ENCODE measurements at places on chromosomes 2 and 18.

DNA sequence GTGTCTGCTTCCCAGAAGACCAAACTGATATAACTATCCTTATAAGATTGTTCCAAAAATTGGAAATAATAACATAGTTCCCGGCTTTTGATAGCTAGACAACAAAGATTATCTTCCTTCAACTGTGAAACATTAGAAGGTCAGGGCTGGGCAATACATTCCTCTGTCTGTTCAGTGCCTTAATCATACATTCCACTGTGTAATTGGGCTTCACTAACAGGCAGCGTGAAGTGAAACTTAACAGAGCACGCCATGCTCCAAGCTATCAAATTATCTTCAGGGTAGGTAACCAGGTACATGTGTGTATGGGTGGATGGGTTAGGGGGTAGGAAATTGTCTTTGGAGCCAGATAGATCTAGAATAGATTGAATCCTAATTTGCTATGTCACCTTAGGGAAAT, 23.5 kb upstream of the ARL5A start:
- no peak for DNase-seq

DNA sequence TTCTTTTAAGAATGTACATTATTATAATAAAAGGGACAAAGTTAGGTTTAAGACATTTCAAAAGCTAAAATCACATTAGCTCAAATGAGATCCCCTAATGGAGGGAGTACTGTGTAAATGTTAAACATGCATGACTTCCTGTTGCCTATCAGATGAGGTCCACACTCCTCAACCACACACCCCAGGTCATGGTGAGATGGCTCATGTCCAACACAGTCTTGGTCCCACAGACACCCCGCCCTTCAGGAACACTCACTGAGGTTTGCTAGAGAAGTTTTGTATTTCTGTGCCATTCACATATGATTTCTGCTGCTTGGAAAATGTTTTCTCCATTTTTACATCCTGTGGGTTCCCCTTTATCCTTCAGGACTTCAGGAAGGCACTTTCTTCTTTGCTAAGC, 491.0 kb downstream of the SOX11 start:
- DNase-seq, result no peak

DNA sequence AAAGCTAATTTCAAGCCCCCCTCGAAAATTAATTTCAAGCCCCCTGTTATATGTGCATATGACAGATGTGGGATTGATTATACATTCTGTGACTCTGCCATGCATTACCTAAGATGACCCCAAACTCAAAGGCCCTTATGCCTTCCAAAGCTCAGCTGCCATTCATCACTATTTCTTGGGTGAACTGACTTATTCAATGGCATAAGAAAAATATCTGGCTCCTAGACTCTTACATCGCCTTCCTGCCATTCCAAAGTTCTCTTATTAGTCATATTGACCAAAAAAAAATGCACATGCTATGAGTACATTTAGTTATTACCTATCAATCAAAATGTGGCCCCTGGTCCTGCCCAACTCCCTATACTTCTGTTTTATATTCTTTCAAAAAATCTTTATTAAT, 291.8 kb upstream of the CHAC2 start:
- no peak for DNase-seq

DNA sequence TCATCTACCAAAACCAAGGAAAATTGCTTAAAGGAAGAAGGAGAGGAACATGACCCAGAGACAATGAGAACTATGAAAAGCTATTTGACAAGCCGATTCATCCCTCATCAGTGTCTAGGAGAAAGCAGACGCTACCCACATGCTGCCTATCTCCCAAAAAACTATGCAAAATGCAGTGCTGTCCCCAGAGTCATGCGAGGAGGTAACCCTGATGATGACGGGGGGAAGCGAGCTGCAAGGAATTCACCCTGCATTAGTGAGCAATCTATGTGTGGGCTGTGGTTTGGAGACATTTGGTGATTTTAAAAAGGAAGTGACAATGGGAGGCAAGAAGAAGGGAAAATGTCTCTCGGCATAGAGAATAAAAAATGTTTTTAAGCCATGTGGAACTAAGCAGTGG, 472.7 kb downstream of the CMPK2 start:
- no peak for DNase-seq

DNA sequence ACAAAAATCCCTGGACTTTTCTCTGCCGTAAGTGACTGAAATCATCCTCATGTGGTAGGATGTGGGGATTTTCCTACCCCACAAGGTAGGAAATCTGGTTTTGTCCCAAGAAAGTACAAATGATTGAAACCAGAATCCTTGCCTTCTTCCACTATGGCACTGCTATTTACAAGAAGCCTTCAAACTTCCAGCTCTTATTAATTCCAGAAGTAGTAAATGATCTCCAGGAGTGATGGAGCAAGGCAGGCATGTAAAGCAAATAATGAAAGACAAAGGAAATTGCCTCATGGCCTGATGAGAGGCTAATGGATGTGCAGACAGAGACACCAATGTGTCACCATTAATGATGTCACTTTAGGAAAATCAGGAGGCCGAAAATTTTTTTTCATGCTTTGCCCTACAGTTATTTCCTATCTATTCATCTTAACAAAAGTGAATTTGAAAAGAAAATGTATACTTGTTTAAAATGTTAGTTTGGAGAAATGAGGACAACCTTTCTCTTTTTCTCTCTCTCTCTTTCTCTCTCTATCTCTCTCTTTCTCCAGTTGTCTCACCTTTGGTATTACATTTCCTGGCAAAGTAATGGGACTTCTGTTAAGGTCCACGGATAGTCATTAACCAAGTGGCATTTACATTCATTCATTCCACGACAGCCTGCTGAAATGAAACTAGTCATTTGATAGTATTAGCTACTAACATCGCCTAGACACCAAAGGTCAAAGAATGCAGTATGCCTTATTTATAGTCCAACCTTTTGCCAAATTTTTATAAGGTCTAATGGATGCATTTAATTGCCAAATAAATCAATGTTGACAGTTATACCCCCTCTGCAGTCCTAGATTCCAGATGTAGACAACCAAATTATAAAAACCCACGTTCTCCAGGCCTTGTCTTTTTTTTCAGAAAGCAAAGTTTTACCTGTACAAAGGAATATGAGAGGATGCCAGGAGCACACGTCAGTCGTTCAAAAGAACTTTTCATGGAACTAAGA, 5.0 kb upstream of the EVA1A start:
- DNase-seq, result no peak

DNA sequence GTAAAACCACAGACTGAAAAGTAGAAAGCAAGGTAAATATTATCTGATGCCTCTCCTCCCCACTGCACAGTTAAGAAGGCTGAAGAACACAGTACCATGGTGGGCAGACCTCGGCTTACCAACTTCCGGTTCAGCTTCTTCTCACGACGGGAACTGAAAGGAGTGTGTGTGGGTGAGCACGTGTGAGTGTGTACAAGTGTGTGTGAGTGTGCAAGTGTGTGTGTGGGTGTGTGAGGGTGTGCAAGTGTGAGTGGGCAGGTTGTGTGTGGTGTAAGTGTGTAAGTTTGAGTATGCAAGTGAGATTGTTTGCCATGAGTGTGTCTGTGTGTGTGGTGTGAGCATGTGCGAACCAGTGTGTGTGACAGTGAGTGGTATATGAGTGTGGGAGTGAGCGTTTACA, 103.5 kb downstream of the ADD2 start:
- DNase-seq, result no peak

- no peak for DNase-seq
Observed at GRCh38 chr18:32469691-32470459, 807 bp downstream of the GAREM1 start.

DNA sequence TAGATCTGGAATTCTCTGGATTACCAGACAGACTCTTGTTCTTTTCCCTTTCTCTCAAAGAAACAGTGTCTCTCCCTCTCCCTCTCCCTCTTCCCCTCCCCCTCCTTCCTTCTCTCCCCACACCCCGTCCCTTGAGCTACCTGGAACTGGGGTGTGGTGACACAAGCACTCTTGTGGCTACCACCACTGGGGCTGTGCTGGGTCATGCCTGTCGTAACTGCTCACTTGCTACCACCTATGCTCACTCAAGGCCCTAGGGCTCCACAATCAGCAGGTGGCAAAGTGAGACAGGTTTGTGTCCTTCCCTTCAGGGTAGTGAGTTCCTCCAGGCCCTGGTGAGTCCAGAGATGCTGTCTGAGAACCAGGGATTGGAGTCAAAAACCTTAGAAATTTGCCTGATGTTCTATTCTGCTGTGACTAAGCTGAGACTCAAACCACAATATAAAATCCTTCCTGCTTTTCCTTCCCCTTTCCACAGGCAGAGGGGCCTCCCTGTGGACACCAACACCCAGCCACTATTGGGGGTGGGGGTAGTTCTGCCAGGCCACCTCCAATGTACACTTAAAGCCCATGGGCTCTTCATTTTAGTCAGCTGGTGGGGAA, 70.8 kb downstream of the OXER1 start:
- DNase-seq, result no peak

DNA sequence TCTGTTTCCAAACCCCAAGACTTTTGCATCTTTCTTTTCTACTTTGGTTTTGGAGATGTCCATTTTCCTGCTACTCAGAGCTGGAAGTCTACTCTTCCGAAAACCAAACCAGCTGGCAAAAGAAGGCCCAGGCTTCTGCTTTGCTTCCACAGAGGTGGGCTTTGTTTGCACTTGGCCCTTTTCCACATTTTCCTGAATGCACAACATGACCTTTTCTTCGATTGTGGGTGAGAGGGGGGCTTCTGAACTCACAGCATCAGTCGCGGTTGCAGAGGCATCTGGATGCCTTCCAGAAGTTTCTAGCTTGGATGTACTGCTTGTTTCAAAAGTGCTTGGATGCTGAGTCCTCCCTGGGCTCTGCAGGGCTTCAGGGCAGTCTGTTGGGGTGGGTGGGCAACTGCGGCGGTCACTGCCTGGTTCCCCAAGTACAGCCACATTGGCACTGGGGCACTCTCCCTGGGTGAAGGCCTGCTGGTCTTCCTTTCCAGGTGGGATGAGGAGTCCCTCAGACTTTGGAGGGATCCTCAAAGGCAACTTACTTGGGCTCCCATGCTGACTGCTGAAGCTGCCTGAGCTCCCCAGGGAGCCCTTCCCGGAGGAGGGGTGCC, 112.3 kb upstream of the LYPD1 start:
- no peak for DNase-seq

DNA sequence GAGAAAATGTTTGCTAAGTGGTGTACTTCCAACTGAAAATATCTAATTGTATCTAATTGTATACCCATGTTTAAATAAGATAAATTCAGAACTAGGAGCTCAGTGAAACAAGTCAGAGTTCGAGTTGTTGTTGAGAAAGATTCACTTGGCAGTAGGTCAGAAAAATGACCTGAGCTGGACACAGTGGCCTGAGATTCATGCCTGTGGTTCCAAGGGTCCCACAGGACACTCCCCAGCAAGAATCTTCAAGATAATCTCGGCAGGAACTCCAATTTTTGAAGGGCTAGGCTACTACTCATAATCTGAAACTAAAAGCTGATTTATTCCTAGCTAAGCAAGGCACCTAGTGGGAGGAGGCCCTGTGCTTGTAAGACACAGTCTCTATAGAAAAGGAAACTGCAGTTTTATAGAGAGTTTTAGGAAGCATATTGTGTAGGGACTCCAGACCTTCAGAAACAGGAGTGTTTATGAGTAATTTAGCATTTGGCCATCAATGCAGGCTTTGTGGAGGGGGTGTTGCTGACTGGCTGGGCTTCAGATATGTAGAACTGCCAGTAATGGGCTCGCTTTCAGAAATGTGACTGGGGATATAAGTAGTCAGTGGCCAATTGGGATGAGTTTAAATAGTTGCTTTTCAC, 43.2 kb downstream of the SP140 start:
- DNase-seq, result no peak

GRCh38 chr2:190482451-190482850, 52.1 kb downstream of the NEMP2 start:
- no peak for DNase-seq

DNA sequence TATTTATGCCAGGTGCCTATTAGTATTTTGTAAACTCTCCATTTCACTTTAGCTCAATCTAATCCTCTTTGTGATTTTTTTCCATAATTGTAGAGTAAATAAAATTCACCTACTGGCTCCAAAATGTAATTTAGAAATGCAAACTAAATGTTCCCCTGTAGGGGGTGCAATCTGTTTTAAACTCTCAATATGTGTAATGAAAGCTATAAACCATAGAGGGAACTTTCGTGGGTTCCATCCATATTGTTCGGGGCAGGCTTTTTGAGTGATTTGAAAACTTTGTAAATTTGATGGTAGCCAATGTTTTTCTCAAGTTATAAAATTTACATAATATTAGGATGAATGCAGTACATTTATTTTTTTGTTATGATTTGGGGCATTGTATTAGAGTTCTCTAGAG, 49.4 kb downstream of the TSPYL6 start:
- no peak for DNase-seq

DNA sequence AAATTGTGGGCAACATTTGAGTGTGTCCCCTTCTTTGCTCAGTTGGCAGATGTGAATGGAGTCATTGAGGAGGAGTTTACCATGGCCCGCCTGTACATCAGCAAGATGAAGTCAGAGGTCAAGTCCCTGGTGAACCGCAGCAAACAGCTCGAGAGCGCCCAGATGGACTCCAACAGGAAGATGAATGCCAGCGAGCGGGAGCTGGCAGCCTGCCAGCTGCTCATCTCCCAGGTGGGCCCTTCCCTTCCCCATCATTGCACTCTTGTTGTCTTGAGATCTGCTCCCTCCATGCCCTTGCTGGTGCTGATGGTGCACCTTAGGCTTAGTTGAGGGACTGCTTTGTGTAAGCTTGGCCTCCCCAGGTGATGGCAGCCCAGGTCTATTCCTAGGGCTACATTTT, 47.5 kb upstream of the LYPD6B start:
- DNase-seq, result no peak

DNA sequence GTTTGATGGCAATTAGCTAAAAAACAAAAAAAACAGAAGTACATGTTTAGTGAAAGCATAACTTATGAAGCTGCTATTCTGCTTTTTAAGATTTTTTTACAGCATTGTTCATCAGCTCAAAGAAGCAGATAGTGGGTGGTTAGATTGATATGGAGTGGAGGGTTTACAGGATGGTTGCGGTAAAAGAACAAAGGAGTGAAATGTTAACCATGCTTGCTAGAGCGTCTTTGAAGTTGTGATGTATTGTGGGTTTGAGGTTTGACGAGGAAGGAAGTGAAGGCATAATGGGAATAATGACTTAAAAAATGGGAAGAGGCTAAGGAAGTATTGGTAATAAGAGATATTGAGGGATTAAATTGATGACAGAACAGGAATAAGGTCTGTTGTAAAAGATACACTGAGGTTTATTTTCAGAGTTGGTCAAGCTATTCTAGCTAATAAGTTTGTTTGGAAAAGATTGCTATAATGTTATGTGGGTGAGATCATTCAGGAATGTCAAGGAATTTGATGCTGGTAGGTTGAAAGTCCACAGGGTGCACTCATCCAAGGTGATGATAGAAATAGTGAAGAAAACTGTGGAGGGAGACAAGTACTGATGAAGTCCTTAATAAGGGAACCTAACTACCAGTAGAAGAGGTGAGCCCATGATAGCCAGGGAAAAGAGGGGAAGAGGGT, 14.6 kb downstream of the SPOPL start:
- no peak for DNase-seq

DNA sequence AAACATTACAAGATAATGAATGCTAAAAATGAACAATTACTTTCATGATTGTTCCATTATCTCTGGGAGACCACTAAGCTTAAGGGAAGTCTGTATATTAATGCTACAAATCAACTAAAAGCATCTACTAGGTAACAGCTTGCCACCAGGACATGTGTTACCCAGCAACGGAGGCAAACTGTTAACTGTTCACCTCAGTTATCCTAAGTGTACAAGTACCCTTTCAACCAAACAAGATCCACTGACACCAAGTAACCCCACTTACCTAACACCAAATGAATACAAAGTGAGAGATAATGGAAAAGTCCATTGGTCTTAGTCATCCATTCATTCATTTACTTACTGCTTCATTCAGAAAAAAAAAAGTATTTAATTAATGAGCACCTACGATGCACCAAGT, 54.7 kb upstream of the KIDINS220 start:
- DNase-seq, result no peak
